ENCODE measurements at places on chromosomes 6 and 20. TPM values are rescaled to one million over a fixed set of nuclear protein-coding genes. Genes with fewer than 3 reads are reported as not detected.

GRCh38 chr20:64276817-64277216 lies 21.3 kb downstream of the PCMTD2 start:
- no peak for DNase-seq

Gene GPSM3
- total RNA-seq: 12.0 TPM

GRCh38 chr6:398558-399078 lies 7.1 kb downstream of the IRF4 start:
- DNase-seq: no peak

- DNase-seq: no peak
Observed at GRCh38 chr6:44906761-44907160, 421.4 kb upstream of the RUNX2 start.

Gene AAR2
- total RNA-seq: 37.8 TPM

DNA sequence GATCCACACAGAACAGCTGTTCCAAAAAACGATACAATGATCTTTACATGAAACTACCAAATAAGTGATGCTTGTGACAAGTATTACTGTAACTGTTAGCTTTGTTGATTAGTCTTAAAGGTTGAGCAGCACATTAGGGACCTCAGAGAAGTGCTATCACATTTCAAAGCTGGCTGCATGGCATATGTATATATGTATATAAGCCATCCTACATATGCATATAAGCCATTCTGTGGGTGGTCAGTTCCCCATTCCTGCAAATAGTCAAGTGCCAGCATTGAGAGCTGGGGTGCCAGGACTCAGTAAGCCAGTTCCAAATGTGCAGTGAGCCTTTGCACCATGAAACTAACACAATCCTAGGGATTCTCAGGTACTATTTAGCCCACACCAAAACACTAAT lies 296.3 kb downstream of the FOXC1 start:
- DNase-seq: no peak

GRCh38 chr20:47816487-47817451 lies 31.5 kb upstream of the SULF2 start:
- no peak for DNase-seq

GRCh38 chr6:89183294-89183693 lies 33.9 kb downstream of the GABRR1 start:
- no peak for DNase-seq
